ENCODE measurements at places on chromosomes 1 and 21.

GRCh38 chr1:235127732-235128455, 743 bp downstream of the TOMM20 start:
- peak; percentile 49 for DNase-seq

DNA sequence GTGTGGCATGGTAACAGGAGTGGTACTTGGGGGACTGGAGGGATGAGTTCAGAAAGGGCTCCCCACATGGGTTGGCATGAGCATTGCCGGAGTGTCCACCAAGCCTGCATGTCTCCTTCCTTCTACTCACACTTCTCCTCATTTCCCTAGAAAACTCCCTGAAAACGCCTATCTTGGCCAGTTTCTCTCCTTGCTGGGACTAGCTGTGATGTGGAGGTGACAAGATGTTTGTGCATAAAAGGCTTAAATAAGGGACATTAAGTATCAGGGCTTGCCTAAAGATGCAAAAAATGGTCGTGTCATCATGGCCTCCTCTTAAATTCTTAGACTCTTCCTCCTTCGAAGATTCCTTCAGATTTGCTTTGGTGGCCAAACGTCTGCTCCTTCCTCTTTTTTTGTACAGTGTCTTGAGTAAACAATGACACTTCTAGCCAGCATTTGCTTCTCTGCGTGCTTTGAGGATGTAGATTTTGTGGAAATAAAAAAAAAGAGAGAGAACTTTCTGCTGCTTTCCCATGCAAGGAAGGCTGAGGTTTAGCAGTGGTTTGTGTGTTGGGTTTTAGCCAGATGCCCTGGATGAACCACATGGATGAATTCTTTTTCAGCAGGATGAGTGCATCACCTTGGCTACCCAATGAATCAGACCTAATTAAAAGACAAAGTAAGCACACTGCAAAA, 239.1 kb upstream of the IRF2BP2 start:
- no peak for DNase-seq

DNA sequence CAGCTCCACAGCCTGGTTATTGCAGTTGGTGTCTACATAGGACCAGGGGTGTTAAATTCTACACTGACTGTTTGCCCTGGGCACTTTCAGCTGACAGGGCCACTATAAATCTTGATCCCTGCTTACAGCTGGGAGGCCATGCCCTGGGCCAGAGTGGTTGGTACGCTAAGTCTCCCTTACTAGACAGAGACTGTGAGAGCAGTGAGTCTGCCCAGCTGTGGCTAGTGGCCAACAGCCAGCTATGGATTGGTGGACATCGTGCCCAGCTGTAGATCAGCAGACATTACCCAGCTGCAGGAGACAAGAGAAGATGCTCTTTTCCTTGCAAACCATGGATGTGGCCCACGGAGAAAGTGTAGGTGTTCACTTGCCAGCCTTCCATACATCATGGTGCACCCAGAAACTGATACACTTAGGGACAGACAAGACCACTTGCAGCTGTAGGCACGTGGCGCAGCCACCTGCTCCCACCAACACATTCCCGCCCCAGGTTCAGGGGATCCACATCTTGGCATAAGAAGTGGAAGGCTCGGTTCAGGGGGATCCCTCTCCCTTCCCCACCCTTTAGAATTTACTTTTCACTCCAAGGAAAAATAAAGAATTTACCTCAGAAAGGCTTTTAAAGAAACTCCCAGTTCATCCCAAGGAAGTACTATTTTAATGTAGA, 16.4 kb upstream of the PAX7 start:
- no peak for DNase-seq

DNA sequence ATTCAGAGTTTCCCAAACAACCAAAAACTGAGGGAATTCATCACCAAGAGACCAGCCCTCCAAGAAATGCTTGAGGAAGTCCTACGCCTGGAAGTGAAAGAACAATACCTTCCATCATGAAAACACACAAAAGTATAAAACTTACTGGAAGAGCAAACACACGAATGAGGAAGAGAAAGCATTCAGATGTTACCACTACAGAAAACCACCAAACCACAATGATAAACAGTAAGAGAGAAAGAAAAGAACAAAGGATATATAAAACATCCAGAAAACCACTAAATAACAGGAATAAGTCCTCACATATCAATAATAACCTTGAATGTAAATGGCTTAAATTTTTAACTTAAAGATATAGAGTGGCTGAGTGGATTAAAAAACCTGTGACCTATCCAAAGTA, 58.5 kb upstream of the BCL10 start:
- DNase-seq = no peak
